T follicular helper cell (primary cell): ENCODE measurements at places on chromosomes 2 and 18.

DNA sequence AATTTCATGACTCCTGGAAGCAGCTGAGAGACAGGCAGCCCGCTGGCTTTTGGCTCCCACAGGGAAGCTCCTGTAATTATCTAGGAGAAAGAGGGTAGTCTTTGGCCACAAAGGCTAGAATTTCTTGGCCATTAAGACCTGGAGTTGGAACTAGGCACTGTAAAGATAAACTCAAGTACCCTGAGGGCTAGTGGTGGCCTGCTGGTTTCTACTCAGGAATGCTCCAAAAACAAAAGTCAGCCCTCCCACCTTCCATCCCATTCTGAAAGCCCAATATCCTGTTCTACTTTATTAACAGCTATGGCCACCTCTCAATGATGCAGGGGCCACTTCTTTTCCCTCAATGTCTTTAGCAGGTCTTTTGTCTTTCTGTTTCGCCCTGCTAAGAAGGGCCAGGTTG is 34.0 kb upstream of the CYP26B1 start:
- no peak for DNase-seq

- DNase-seq = no peak
Measured at GRCh38 chr2:70988151-70988550, 6.5 kb downstream of the TEX261 start.

DNA sequence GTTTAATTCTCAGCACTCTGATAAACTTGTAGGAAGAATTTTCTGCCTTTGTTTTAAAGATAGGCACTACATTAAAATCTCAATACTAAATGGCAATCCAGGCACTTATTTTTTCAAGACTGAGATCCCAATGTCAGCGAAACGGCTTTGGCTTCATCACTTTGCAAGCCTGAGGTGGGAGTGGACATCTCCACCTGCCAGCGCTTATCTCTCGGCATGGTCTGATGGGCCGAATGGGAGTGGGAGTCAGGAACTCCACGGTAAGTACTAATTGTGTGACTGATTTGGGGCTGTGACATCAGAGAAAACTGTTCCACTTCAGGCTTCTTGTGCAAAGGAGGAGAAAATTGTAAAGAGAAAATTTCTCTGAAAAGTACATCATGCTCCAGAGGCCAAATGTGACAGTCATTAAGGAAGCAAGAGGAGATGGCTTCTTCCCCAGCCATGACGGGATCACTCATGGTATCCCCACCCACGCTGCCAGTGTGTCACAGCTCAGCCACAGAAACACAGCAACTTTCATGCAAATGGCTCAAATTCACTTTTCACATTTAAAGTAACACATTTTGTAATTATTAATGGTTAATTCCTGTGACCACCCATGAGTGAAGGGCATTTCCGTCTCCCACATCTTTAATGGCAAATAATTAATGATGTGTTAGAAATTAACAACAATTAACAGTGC is 385.5 kb upstream of the HNRNPA3 start:
- DNase-seq = no peak

DNA sequence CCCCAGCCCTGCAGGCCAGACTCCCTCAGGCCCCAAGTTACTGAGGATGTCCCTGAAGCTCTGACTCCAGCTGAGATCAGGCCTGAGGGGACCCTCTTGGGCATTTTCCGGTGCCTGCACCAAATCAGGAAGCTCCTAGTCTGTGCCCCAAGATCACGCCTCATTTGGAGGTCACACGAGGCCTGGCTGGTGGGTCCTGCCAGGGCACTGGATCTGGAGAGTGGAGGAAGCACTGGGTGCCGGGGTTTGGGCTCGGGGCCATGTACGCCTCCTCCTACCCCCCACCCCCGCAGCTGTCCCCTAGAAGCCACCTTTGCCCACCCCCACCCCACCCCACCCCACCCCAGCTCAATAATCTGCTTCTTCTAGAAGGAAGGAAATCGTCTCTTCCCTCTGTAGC is 16.2 kb downstream of the SH2D6 start:
- DNase-seq = no peak

DNA sequence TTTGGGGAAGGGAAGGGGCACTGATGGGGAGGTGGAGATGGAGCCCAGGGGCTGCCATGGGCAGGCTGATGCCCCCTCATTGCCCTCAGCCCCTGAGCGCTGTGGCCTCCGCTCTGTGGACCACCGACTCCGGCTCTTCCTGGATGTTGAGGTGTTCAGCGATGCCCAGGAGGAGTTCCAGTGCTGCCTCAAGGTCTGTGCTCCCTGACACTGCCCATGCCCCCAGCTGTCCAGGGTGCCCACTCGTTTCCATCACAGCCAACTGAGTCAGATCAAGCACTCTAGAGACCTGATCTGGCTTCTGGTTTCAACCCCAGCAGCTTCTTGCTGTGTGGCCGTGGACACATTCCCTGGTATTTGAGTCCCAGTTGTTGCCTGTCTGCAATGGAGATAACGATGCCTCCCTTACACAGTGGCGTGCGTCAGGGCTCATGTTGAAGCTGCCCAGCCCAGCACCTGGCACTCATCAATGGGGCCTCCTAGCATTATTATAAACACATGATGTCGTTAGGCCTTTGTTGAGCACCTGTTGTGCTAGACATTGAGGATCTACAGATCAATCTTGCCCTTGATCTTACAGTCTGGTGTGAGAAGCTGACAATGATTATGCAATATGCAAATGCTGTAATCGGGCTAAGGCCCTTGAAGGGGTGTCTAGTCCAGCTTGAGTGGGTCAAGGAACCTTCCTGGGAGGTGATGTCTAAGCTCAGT is 14.4 kb downstream of the STK11IP start:
- no peak for DNase-seq

- DNase-seq = no peak
Measured at GRCh38 chr2:102940684-102941083, 178.9 kb downstream of the TMEM182 start.

DNA sequence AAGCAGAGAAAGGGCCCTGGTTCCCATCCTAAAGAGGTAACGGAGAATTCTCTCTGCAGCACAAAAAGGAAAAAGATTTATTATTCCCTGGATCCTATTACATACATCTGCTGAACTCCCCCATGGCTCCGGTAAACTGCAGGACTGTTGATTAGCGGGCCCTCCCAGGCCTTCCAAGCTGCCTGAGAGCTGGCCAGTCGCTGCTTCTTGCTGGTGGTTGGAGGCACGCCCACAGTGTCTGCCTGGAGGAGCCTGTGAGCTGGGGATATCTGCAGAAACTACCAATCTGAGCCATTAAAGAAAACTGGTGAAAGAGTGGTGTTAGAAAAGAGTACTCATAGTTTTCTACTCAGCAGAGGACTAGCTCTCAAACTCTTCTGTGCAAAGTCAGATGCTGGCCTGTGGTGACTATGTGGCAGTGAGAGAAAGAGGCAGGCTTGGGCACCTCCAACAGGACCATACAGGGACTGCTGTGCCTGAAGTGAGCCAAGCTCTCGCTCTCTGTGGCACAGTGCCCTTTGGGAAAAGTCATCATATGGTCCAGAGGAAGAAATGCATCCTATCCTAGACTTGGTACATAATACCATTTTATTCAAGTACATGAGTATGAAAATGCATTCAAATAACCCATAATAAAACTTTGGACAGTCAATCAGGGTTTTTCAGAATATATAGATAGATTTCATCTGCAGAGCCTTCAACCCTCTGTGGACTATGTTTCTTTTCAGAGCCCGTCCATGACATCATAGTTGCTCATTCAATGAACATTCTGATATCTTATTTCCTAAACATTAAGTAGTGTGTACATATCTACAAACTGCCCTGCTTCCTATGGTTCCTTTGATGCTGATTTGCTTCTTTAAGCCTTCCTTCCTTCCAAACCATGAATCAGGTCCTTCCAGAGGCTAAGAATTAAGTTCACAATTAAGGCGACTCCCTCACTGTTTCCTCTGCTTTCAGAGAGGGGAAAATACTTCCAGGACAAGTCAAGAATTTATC is 242.0 kb upstream of the LYPD1 start:
- DNase-seq = no peak

DNA sequence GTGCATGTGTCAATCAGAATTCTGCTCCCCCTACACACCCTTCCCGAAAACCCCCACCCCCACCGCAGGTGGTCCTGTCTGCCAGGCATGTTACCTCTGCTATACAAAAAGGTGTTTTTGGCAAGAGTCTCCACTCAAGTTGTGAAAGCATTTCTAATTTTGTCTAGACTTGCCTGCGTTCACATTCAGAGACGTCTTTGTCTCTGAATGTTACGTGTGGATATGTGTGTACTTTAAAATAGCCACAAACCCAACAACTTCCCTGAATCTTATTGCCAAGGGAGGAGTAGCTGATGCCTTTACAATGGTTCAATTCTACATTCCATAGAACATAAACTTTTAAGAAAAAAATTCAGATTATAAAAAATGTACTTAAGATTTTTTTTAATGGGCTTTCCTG is 66.6 kb downstream of the ITGA4 start:
- no peak for DNase-seq

DNA sequence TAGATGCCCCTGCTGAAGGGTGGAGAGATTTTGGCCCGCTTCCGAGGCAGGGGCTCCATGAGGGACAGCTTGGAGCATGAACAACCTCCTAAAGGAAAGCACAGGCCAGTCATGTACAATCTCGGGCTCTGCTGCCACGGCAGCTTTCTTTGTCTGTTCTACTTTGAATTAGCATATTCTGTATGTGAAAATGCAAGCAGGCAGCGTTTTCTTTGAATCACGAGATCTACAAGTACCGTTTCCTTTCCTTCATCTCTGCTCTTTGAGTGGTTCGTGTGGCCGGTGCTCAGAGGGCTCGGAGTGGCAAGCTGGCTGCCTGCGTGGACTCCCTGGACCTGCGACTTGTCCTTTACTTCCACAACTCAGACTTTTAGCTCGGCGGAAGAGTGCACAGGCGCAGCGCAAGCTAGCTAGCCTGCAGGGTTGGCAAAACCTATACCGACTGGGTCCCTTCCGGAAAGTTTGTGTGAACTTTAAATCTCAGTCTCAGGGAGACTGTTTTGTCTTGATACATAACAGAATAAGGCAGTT is 6.9 kb downstream of the TWIST2 start:
- no peak for DNase-seq

- DNase-seq = no peak
Measured at GRCh38 chr2:15421753-15422152, 139.4 kb downstream of the NBAS start.

GRCh38 chr2:155442088-155442487 is 743.6 kb downstream of the KCNJ3 start:
- no peak for DNase-seq

- no peak for DNase-seq
Measured at GRCh38 chr18:65922103-65922502, 171.3 kb downstream of the CDH7 start.

- DNase-seq = no peak
Measured at GRCh38 chr2:234797566-234798250, 154.1 kb upstream of the SH3BP4 start.

DNA sequence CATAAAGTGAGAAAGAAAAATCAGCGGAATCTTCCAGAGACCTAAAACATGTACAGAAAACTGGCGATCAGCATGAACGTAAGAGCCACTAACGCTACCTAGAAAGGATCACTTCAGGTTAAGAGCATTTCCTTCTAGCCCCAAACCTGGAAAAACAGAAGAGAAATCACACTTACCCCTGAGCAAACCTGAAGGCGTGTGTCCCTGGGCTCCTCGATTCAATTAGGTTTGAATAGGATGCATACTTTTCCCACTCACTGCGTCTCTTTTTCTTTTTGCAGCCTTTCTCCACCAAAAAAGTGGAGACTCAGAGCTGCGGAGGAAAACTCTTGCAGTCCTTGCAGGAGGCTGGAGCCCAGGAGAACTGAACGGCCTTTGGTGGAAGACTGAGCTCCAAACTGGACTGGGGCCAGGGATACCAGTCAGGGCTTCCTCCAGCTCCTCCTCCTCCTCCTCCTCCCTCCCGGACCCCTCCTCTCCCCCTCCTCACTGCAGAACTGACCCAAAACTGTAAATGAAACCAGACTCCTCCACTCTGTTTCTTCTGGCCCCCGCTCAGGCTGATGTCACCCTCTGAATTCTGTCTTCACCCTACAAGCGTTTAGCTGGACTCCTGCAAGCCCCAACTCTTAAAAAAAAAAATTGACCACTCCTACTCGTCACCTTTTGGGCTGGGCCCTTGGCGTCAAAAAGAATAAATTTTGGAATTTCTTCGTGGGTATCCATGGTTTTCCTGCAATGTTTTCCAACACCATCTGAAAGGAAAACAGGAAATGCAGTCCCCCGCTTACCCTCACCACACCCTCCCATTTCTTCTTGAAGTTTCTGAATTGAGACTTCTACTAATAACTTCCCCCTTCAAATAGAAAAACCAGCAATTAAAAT is at the start of gene COL6A3:
TSS of gene COL6A3 (minus strand) at position 388 of the 885 bp plus-strand sequence. CDS start 17,347 bp downstream, outside the sequence.
- DNase-seq = no peak

GRCh38 chr2:78779761-78780160 is 245.7 kb upstream of the REG3G start:
- DNase-seq = no peak

DNA sequence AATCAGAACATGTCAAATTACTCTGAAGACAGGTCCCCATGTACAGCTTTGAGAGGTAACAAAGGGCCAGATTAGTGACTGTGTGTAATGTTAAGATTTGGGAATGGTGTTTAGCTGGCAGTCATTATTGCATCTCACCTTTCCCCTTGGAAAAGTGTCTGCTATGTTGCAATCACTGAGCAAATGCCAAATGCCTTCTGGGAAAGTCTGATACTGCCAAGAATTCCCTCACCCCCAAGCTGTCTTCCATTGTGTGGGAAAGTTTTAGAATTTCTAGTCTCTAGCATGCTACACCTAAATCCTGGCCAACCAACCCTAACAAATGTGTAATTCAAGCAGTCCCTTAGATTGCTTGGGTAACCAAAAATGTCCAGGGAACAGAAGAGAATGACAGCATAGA is 13.6 kb upstream of the PELI1 start:
- no peak for DNase-seq

GRCh38 chr18:55356815-55357214 is 231.2 kb downstream of the TCF4 start:
- no peak for DNase-seq

- no peak for DNase-seq
Measured at GRCh38 chr2:102082571-102083392, 59.8 kb upstream of the IL1R1 start.

DNA sequence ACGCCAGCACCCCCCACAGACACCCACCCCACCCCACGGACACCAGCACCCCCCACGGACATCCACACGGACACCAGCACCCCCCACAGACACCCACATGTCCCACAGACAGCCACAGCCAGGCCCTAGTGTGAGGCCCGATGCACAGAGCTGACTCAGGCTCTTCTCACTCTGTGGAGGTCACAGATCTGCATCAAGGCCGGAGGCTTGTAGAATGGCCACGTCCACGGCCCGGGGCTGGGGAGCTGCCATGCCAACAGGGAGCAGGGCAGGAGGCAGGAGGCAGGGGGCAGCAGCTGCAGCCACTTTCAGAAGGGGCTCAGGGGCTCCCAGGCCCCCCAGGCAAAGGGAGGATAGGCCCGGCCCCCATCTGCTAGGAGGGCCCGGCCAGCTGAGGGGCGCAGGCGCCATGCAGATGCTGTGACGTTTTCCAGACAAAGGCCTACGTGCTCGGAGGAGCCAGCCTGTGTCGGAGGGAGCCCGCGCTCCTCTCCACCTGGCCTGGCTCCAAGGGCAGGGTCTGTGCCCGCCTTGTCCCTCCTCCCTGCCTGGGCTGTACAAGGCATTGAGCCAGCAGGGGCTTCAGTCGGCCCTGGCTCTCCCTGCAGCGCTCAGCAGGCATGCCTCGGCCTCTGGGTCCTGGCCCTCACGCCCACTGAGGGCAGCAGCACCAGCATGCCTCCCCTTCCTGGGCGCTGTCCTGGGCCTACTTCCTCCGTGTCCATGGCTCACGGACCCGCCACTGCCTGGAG is 249.0 kb downstream of the TWIST2 start:
- DNase-seq = no peak

- DNase-seq = no peak
Measured at GRCh38 chr18:69239849-69240674, 160.6 kb upstream of the DOK6 start.

- no peak for DNase-seq
Measured at GRCh38 chr18:21393986-21394385, 152.0 kb downstream of the GREB1L start.
